ENCODE measurements at places on chromosomes 1 and 21. TPM values are rescaled to one million over a fixed set of nuclear protein-coding genes. Genes with fewer than 3 reads are reported as not detected.
A peak's percentile ranks its signal among the peaks of the same experiment; 100 is the strongest.

DNA sequence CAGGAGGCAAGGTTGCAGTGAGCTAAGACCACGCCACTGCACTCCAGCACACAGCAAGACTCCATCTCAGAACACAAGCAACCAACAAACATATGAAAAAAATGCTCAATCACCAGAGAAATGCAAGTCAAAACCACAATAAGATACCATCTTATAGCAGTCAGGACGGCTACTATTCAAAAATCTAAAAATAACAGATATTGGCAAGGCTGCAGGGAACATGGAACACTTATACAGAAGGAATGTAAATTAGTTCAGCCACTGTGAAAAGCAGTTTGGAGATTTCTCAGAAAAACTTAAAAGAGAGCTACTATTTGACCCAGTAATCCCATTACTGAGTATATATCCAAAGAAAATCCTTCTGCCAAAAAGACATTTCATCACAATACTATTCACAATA is 27.6 kb upstream of the POGK start:
- peaks cover 30% of the 10 kb centered on the region for H3K27me3 ChIP-seq
- no peak for DNase-seq
- H3K36me3 ChIP-seq: no peaks in the 10 kb centered on the region
- no peak overlapping the region for H3K27ac ChIP-seq
- no peak overlapping the region for H3K4me3 ChIP-seq

DNA sequence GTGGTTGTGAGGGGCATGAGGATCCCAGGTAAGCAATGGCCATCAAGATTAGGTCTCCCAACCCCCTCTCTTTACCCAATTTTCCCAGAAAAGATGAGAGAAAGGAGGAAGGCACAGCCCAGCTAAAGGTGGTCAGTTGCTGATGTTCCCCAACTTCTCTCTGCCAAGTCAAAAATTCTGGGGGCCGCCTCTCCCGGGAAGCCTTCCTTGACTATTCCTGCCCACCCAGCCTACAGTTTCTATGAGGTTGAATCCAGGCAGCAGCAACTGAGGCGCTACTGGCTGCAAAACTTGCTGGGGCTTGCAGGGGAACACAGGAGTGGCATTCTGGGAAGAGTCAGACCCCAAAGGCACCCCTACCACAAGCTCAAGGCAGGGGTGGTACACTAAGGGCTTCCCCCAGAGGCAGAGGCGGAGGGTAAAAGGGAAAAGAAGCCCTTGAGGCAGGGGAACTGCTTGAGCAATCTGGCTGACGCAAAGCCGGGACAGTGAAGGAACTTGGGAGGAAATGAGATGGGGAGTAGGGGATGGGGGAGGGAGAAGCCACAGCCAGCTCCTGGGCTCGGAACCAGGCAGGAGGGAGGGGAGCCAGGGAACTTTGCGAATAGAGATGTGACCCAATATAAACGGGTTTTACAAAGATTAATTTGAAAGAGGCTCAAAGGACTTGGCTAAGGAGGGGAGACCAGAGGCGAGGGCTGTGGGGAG is 31.2 kb downstream of the SDC3 start:
- H3K4me1 ChIP-seq: peaks cover 7% of the 10 kb centered on the region
- no peak for DNase-seq
- H3K36me3 ChIP-seq: peaks cover 8% of the 10 kb centered on the region
- H3K27me3 ChIP-seq: no peaks in the 10 kb centered on the region
- H3K4me3 ChIP-seq: no peak overlapping the region

The C1orf35 gene
- 13.0 TPM for total RNA-seq

DNA sequence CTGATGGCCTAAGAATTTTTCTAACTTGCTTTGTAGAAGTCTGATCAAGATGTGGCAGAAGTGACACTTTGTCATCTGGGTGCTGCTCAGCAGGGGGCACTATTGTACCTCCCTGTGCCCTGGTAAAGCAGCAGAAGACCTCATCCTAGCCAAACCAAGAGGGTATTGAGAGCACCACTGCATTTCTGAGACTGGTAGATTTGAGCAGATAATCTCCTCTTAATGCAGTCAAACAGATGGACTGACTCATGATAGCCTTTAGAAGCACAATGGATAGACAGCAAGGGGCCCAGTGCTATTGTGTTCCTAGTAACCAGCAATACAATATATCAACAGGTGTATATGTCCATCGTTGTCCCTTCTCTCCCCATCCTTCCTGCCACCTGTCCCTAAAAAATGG is 5.7 kb downstream of the TPM3 start:
- peaks cover 6% of the 10 kb centered on the region for H3K36me3 ChIP-seq
- H3K4me3 ChIP-seq: no peak overlapping the region
- H3K27ac ChIP-seq: no peak overlapping the region

The TDRD5 gene
- not detected for total RNA-seq

DNA sequence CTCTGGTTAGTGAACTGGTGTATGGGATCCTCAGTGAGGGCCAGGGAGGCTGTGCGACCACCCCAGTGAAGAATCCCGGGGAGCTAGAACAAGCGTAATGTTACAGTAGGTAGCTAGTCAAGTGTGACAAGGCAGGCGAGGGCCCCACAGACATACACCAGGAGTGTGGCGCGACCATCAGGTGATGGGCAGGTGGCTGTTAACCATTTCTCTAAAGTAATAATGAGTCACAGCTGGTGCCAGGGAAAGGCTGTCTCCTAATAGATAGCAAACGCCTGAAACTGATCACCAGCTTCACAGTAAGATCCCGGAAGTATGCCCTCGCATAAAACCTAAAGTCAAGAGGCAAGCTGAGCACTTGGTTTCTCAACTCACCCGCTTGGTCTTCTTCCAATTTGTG is 40.5 kb upstream of the TARBP1 start:
- H3K36me3 ChIP-seq: no peaks in the 10 kb centered on the region
- H3K4me1 ChIP-seq: peaks cover 12% of the 10 kb centered on the region
- H3K27ac ChIP-seq: no peak overlapping the region
- no peaks in the 10 kb centered on the region for H3K27me3 ChIP-seq
- H3K4me3 ChIP-seq: no peak overlapping the region
- no peak for DNase-seq

The FCRL2 gene
- total RNA-seq: not detected

The ARID1A gene
- total RNA-seq: 78.7 TPM

- H3K36me3 ChIP-seq: peaks cover 53% of the 10 kb centered on the region
- H3K27me3 ChIP-seq: no peaks in the 10 kb centered on the region
- H3K27ac ChIP-seq: no peak overlapping the region
- H3K4me3 ChIP-seq: no peak overlapping the region
Measured at GRCh38 chr1:200786788-200787187, 48.1 kb downstream of the CAMSAP2 start.

DNA sequence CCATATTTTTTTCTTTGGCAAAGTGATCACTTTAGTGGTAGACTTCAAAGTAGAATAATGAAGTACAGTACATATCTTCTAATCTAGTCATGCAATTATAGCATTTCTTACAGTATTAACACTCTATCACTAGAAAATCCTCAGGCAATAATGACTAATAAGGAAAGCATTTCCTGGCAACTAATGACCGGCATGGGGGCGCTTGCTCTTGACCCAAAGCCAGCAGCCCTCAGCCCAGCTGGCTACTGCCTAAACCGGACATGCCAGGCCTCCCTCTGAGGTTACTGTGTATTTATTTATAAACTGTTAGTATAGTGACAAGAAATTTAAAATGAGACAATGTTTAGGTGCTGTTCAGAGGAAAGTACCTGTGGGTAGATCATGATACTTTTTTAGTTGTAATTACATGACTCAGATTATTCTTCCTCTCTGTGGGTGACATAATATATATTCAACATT is 633.8 kb downstream of the PTPRC start:
- no peak overlapping the region for H3K4me3 ChIP-seq
- DNase-seq: peak; percentile 91
- H3K36me3 ChIP-seq: no peaks in the 10 kb centered on the region
- peaks cover 43% of the 10 kb centered on the region for H3K4me1 ChIP-seq
- peak overlapping the region; percentile 77 for H3K27ac ChIP-seq

DNA sequence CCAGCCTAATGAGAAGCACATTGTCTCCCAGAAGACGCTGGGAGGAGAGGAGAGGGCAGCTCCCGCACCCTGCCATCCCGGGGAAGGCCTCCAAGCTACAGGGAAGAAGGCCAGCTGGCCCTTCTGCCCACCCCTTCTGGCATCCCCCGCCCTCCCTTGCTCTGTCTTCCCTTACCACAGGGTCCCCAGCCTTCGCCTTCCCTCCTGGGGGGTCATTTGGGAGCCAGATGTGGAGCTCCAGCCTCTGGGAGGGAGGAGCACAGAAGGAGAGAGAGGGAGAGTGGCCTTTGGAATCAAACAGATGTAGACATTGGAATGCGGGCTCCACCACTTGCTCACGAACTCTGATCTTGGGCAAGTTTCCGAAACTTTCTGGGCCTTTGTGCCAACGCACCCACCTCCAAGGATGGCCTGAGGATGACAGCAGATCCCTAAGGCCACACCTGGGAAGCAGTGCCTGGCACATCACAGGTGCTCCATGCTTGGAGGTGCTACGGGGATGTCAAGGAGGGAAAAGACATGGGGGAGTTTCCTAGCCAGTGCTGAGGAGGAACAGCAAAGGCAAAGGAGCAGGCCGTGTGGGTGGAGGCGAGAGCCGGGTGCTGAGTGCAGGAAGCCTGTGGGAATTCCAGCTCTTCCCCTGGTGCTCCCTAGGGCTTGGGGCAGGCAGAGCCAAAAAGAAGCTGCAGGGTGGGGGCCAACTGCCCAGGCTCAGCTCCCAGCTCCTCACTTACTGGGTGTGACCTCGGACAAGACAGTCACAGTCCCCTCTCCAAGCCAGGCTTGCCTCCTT is 23.1 kb upstream of the RSPO1 start:
- peaks cover 1% of the 10 kb centered on the region for H3K4me1 ChIP-seq
- no peak overlapping the region for H3K4me3 ChIP-seq
- H3K27ac ChIP-seq: no peak overlapping the region
- peaks cover 14% of the 10 kb centered on the region for H3K27me3 ChIP-seq
- H3K36me3 ChIP-seq: no peaks in the 10 kb centered on the region

The DSCAM gene
- total RNA-seq: not detected

The SPATA45 gene
- not detected for total RNA-seq

DNA sequence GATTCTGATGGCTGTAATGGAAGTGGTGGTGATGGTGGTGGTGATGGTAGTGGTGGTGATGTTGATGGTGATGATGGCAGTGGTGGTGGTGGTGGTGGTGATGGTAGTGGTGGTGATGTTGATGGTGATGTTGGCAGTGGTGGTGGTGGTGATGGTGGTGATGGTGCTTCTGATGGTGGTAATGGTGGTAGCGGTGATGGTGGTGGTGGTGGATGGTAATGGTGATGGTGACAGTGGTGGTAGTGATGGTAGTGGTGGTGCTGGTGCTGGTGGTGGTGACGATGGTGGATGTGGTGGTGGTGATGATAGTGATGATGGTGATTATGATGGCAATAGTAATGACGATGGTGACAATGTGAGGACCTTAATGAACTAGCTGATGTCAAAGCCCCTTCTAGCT is 35.6 kb upstream of the LRRC3 start:
- no peak for DNase-seq
- no peaks in the 10 kb centered on the region for H3K36me3 ChIP-seq
- H3K4me3 ChIP-seq: no peak overlapping the region
- H3K27me3 ChIP-seq: no peaks in the 10 kb centered on the region

The MXRA8 gene
- 440 TPM for total RNA-seq

- no peak overlapping the region for H3K27ac ChIP-seq
- peaks cover 11% of the 10 kb centered on the region for H3K4me1 ChIP-seq
- H3K36me3 ChIP-seq: no peaks in the 10 kb centered on the region
- DNase-seq: no peak
Measured at GRCh38 chr1:81254560-81254959, 546.2 kb upstream of the ADGRL2 start.

DNA sequence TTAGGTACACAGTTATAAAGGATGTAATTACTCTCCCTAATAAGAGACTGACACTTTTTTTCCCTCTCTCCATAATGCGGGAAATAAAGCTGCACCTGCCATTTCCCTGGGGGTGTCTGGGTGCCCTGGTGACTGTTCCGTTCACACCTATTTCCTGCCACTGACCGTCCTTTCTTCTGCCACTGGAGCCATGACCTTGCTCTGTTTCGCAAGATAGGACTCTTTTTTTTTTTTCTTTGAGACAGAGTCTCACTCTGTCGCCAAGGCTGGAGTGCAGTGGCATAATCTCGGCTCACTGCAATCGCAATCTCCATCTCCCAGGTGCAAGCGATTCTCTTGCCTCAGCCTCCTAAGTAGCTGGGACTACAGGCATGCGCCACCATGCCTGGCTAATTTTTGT is 66.1 kb upstream of the SERBP1 start:
- H3K27ac ChIP-seq: no peak overlapping the region
- H3K4me1 ChIP-seq: peaks cover 4% of the 10 kb centered on the region
- no peak for DNase-seq
- no peak overlapping the region for H3K4me3 ChIP-seq
- H3K36me3 ChIP-seq: no peaks in the 10 kb centered on the region

DNA sequence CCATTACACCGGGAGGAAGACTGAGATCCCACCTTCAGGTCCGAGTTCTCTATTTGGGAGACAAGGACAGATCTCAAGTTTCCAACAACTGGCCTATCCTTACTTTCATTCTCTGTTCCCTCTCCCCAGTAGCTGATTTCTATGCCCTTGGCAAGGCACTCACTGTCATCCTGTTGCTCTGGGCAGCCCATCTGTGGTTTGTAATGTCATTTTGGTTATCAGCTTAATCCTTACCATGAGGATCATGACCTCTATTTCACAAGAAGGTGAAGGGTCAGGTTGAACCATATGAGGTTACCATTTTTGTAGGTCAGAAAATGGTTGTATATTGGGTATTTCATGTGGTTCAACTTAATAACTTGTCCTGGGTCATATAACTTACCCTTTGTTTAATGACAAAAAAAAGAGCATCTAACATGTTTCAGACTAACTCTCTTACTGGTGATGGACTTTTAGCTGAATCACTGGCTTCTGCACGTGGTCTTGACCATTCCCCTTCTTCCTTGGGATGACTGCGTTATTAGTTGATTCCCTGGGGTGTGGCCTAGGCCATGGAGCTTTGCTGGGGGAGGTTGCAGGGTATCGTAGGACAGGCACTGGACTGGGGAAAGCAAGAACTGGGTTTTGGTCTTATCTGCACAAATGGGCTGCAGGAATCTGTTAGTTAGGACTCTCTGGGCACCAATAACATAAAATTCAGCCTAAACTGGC is 120.2 kb downstream of the ACTL8 start:
- no peaks in the 10 kb centered on the region for H3K36me3 ChIP-seq
- no peak overlapping the region for H3K27ac ChIP-seq
- DNase-seq: no peak
- H3K27me3 ChIP-seq: no peaks in the 10 kb centered on the region

- H3K36me3 ChIP-seq: no peaks in the 10 kb centered on the region
- DNase-seq: no peak
- peaks cover 20% of the 10 kb centered on the region for H3K4me1 ChIP-seq
- H3K4me3 ChIP-seq: no peak overlapping the region
- peak overlapping the region; percentile 38 for H3K27ac ChIP-seq
Measured at GRCh38 chr1:161307230-161307768, 2.5 kb downstream of the MPZ start.

The AGMAT gene
- 0.19 TPM for total RNA-seq

The DIO1 gene
- total RNA-seq: not detected

- peaks cover 38% of the 10 kb centered on the region for H3K4me1 ChIP-seq
- H3K27me3 ChIP-seq: peaks cover 3% of the 10 kb centered on the region
- peaks cover 19% of the 10 kb centered on the region for H3K36me3 ChIP-seq
- DNase-seq: peak; percentile 90
Measured at GRCh38 chr1:154328318-154329151, 3.2 kb downstream of the ATP8B2 start.

All from osteocyte (in vitro differentiated cells).